ENCODE measurements at places on chromosomes 16 and 17.

DNA sequence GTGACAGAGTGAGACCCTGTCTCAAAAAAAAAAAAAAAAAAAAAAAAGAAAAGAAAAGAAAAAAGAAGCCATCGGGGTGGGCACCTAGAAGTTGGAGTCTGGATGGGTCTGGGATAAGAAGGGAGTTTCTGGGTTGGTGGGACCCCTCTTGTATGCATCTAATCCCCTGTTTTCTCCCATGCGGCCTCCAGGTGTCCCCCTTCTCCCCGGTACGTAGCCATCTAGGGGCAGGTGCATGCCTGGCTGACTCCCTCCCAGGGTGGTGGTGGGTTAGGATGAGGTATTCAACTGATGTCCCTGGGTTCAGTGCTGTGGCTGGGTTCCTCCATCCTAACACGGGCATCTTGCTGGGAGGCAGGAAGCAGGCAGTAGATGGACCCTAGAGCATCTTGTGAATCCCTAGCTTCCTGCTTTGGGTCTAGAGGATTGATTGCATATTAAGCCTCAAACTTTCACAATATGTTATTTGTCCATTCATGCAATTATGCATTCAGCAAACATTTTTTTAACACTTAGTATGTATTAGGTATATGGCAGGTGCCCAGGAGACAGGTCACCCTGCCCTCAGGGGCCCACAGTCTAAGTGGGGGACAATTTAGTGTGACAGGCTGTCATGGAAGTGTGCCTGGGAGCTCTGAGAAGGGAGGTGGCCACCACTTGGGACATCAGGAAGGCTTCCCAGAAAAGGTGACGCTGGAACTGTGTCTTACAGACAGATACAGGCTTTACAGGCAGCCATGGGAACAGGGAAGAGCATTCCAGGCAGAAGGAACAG, 13.1 kb downstream of the FMNL1 start:
- DNase-seq, result no peak

DNA sequence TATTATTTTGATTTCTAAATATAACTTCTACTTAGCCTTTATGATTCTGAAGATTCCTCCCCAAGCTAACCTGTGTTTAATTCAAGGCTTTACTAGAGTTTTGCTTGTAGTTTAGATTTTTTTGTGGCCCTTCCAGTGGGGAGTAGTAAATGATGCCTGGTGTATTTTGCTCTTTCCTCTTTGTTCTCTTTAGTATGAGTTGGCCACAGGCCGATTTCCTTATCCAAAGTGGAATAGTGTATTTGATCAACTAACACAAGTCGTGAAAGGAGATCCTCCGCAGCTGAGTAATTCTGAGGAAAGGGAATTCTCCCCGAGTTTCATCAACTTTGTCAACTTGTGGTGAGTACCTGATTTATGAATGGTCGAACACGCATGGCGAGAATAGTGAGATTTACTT, 108.3 kb downstream of the MAP2K4 start:
- DNase-seq, result no peak

DNA sequence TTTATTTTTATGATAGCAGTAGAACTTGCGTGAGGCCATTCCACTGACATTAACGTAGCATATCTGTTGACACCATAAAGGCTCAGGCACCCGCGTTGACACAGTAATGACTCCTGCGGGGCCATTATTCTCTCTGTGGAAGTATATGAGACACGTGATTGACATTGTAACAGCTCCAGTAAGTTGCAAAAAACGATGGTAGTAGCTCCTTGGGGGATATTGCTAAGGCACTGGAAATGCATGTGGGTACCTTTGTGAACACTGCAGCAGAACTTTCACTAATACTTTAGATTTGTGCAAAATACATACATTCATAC, 918.8 kb upstream of the CDH8 start:
- DNase-seq, result no peak

DNA sequence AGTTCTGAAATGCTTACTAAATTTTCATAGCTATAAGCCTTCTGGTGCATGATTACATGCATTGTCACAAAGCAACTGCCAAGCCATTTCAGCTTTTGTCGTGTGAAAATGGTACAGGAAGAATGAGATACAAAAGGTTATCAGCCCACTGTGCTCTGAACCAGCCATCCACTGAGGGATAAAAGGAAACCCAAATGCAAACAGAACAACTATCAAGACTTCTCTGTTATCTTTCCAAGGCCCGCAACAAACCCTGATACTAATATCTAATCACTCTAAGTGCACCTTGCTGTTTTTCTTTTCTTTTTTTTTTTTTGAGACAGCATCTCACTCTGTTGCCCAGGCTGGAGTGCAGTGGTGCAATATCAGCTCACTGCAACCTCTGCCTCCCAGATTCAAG, 109.0 kb downstream of the FTO start:
- DNase-seq, result no peak

GRCh38 chr16:68893710-68894705, 50.7 kb downstream of the TANGO6 start:
- peak; percentile 19 for DNase-seq

GRCh38 chr17:1055751-1056645, 59.1 kb downstream of the TIMM22 start:
- peak; percentile 42 for DNase-seq

- no peak for DNase-seq
Observed at GRCh38 chr17:74290340-74290739, 16.3 kb downstream of the DNAI2 start.

GRCh38 chr17:67111327-67111726, 67.0 kb downstream of the CACNG1 start:
- no peak for DNase-seq

- no peak for DNase-seq
Observed at GRCh38 chr17:80793421-80793820, 198.2 kb upstream of the CHMP6 start.

DNA sequence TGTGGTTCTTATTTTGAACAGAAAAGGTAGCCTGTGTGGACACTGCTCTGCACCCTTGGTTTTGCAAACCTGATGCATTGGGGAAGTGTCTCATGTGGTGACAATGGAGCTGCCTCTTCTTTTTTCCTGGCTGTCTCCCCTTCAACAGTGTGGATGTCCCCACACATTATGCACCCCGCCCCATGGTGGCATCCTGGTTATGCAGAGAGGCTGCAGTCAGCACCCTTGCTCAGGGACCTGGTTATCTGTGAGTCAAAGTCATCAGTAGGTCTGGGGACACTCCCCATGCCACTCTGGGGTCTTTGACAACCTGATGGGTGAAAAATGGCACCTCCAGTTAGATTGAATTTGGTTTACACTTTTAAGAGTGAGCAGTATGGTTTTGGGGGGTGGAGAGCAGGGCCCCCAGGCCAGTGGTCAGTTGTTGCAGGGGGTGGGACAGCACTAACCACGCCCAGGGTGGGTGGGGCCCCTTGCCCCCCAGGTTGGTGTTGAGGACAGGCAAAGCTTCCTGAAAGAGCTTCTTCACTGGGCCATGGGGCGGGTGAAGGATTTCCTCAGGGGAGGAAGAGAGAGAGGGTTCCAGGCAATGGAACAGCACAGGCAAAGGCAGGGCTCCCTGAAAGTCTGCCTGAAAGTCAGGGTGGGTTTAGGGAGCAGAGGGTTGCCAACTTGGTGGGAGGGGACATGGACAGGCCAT, 24.6 kb upstream of the KCNJ12 start:
- DNase-seq, result no peak

- DNase-seq, result no peak
Observed at GRCh38 chr17:9051561-9051960, 30.3 kb downstream of the NTN1 start.

DNA sequence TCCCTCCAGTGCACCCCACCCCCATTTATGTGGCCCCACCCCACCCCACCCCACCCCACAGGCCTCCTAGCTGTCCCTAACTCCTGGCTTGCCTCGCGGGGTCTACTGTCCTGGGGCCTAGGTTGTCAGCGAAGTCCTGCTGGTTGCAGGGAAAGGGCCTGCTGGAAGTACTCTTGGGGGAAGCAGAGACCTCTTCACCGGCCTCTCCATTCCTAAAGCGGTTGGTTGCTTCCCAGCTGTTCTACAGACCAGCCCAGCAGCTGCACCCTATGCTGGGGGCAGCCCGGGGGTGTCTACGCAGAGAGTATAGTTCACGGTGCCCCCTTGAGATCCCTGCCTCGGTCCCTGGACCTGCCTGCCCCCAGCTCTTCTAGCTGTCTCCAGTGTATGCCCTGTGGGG, 56.2 kb downstream of the BAIAP2 start:
- DNase-seq, result no peak

DNA sequence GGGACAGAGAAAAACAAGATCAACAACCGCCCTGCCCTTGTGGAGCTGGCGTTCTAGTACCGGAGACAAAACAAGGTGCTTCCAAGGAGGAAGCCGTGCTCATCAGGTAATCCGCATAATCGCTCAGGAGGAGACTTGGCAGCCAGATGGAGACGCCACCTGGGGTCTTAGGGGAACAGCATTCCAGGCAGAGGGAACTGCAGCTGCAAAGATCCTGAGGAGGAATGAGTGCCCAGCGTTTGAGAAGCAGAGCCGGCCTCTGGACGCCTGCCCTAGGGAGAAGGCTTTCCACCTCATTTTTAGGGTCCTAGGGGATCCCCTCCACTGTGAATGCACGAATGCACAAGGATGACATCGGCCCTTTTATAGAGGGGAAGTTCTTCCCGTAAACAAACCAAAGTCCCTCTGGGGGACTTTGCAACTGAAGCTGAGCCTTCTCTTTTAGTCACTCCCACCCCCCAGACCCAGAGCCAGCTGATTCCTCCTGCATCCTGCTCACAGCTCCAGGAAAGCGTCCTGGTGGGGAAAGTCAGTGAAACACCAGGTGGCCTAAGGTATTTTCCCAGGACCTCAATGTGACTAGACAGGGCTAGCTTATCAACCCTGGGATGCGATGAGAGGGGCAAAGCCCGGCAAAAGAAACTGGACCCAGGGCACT, 13.2 kb upstream of the MPRIP start:
- no peak for DNase-seq

DNA sequence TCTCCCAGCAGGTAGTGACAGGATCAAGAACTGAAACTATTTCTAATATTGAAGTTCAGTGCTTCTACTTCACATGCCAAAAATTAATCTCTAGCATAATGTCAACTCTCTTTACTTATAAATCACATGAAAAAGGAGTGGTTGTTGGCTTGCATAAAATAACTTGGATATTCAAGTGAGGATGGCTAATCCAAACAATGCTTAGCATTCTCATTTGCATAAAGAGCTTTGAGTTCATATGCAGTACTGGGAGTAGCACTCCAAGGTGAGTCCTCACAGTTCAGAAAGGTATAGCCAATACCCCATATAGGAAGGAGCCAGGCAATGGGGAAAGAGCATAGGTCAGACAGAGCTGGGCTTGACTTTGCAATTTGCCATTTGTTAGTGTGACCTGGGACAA, 149.3 kb downstream of the PCTP start:
- DNase-seq, result no peak

DNA sequence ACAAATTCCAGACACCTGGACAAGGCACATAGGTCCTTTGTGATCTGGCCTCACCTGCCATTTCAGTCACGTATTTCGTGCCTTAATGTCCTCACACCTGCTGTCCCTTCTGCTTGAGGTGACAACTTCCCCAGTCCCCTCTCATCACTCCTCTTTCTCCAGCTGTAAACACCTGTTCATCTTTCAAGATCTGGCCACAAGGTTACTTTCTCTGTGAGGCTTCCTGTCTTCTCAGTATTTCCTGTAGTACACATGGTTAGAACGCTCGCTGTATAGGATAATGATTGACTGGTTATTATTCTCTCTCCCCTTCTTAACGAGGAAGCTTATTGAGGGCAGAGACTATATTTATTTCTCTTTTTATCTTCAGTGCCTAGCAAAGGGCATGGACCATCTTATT, 74.5 kb upstream of the PMFBP1 start:
- no peak for DNase-seq

Data from fibroblast of skin of right quadriceps (primary cell).